Stimulated activated CD8-positive, alpha-beta memory T cell treated with anti-CD3 and anti-CD28 coated beads, Interleukin-12 subunit alpha, Interleukin-12 subunit beta, amount 100 ng/mL, for 4 hours (primary cell): ENCODE measurements at places on chromosomes 16 and 17.

DNA sequence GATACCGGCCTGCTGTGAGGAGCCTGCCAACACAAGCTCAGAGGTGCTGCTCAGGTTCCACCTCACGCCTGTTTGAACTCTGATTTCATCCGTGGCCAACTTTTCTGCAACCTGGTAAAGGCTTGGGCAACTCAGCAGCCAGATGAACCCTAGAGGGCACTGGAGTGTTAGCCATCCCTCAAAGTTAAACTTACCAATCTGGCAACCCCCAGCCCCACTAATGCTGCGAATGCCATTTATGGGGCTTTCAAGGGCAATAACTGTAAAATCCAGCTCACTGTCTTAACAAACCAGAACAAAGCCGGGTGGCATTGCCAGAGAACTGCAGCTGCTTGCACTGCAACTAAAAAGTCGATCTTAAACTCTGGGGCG is 105.5 kb downstream of the AXIN2 start:
- DNase-seq, result no peak

GRCh38 chr17:36937959-36938565 is 787 bp downstream of the LHX1 start:
- DNase-seq, result no peak

GRCh38 chr16:15950161-15950854 is 892 bp downstream of the ABCC1 start:
- peak; percentile 19 for DNase-seq

GRCh38 chr16:64269756-64270155 is 852.1 kb downstream of the CDH11 start:
- DNase-seq, result no peak

DNA sequence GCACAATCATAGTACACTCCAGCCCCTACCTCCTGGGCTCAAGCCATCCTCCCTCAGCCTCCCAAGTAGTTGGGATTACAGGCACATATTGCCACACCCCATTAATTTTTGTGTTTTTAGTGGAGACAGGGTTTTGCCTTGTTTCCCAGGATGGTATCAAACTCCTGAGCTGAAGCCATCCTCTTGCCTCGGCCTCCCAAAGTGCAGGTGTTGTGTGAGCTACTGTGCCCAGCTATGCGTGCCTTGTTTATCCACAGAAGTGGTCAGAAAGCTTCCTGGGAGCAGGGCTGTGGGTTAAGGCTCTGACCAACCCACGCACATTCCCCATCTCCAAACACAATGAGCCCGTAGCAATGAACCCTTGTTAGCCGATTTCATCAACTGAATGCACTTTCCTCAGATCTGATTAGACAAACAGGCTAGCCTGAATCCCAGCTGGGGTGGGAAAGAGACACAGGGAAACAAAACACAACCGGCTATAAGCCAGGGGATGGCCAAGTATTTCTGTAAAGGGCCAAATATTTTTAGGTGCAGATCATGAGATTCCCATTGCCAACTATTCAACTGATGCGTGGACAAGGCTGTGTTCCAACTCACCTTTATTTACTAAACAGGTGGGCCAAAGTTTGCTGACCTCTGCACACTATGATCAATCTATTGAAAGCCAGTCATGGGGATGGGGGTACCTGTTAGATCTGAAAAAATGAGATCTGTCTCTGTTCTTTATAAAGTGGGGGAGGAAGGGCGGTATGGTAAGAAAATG is 193.6 kb downstream of the CPPED1 start:
- no peak for DNase-seq
